ENCODE measurements at places on chromosomes 5 and 9.

DNA sequence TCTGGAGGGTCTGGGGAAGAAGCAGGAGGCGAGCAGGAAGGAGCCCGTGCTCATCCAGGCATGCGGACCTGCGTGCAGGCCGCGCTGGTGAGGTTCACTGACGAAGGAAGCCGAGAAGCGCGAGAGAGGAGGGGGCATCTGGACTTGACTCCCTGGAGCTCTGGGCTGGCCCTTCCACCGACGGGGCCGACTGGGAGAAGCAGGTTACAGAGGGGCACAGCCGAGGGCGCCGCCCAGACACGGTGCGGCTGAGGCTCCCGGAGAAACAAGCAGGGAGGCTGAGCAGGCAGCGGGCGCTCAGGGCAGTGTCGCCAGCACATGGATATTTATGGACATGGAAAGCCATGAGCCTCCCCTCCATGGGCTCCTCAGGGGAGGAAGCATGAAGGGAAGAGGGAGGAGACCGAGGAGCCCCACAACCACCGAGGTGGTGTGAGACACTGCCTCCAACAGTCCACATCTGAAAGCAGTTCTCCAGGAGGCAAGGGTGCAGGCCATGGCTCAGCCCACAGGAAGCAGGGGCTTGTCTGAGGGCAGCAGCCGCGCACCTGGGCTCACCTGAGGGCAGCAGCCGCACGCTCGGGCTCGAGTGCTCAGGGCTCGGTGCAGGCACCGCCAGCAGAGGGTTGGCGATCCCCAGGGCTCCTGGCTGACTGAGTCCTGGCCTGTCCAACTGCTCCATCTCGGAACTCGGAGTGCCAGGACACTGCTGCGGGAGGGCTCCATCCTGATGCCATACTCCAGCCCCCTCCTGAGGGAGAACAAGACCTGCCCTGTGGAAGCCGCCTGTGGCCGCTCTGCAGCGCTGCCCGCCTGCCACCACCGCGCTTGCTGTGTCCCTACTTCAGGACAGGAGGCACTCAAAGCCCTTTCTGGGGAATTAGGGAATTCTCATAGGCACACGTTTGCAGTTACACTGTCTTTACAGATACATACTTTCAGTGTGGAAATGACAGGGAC, 15.7 kb upstream of the INPP5E start:
- DNase-seq = no peak

DNA sequence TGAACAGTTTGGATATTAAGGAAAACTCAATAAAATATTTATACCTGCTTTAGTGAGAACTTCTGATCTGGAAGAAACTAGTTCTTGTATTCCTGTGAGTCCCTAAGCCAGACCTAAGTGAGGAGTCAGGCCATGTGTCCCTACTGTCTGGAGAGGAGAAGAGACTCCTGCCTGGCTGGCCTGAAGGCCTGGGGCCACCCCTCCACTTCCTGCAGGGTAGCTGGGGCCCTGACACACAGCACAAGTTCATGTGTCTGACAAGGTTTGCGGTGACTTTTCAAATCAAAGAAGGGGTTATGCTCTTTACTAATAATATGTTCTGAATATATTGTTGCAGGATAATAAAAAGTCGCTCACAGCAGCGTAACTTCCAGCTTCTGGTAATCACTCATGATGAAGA, 16.1 kb upstream of the IL13 start:
- DNase-seq = no peak

DNA sequence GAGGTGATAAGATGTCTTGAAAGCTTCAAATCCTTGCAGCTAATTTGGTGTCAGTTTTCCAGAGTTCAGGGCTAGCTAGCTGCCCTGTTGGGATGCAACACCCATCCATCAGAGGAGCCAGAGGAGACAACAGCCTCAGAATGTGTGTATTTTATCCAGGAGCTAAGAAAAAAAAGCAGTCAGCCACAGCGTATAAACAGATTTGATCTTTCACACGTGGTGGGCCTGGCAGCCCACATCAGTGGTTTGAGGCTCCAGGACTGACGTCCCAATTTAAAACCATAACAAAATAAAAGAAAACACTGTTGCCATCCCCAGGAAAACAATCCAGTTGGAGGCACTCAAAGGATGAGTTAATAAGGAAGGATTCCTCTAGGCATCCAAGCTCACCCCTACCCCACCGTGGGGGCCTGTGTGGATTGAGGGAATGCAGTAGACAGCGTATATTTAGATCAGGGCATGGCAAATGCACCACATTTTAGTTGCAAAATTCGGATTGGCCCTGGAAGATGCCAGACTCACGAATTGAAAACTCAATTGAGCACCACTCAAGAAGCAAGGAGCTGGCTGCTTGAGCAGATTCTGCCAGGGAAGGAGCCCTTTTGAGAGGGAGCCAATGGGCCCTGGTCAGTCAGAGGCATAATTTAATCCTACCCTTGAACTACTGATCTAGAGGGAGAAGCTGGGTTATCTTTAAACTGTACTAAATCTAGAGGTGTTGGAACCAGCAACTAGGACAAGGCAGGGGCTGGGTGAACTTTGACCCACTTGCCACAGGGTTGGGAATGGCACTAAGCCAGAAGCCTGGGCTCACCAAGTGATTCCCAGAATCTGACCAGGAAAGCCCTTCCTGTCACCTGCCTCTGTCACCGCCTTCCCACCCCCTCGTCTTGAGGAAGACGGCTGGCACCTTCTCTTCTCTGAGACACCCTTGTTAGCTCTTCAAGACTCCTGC, 17.5 kb downstream of the ADRA1B start:
- DNase-seq = no peak

DNA sequence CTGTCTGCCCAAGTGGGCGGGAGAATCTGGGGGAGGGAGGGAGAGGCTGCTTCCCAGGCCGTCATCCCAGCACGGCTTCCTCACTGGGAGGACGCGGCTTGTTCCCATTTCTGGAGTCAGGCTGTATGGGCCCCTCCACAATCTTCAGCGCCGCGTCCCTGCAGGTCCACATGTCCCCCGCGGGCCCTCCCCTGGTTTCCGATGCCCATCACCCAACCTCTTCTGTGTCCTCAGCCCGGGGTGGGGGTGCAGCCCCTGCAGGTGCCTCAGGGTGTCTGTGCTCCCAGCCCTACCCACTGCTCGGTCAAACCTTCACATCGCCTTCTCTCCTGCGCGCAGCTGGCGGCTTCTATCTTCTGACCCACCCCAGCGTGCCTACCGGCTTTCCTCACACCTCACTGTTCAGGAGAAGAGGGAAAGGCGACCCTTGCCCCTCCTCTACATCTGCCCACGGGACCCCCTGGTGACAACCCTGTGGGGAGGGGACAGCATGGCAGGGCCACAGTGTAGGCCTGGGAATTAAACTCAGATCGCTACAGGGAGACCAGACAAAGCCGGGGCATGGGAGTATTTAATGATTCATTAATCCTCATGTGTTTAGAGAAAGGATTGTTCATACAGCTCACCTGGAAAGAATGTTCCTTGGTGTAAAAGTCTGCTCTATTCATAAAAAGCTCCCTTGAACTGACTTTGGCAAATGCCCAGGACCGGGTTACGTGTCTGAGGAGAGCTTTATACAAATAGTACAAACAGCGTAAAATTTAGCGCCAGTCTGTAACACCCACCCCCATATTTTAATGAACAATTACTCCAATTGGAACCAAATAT, 145.1 kb downstream of the IRX1 start:
- no peak for DNase-seq

- no peak for DNase-seq
Observed at GRCh38 chr9:7105095-7105494, 347.3 kb downstream of the KDM4C start.

- no peak for DNase-seq
Observed at GRCh38 chr5:137761566-137761965, 7.4 kb upstream of the HNRNPA0 start.

DNA sequence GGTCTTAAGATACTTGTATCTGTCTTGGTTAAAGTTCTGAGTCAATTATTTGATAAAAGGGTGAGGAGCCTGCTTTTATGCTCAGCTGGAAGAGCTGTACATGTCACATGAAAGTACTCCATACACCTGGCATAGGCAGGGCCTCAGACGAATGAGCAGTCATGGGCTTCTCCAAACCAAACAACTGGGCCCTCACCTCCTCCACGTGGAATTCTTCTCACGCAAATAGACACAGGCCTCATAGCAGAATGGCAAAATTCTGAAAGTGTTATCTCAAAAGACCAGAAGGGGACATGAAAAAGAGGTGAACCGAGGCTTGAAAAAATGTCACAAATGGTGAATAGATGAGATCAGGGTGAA, 48.6 kb downstream of the FAM240B start:
- no peak for DNase-seq

GRCh38 chr5:134517553-134517952, 7.9 kb upstream of the JADE2 start:
- DNase-seq = no peak

DNA sequence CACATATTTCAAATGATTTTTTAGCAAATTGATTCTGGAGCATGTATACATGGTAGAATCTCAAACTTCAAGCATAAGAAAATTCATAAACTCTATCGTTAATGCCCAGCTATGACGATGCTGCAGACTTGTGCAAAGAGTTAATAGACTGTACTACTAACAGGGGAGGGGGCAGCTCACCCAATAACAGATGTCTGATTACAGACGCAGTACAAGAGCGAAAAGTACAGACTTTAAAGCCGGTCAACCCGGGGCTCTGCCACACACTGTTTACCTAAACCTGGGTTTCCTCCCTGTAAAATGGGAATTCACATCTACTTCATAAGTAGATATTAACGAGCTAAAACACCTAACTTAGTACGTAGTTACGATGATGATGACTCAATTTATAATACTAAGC, 651 bp downstream of the TRIM23 start:
- no peak for DNase-seq

DNA sequence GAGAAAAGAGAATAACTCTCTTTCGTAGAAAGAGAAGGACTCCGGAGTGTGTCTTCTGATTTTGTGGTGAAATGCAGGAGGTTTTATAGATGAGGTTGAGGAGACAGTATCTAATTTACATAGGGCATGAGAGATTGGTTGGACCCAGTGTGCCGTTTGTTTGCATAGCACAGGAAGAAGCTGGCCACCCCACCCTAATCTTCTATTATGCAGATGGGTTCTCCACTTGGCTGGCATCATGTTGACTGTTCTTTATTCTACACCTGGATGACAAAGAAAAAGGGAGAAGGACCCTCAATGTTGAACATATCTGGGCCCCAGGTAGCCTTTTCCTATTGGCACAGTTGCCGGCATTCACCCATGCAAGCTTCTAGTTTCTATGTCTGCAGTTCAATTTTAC, 23.2 kb upstream of the MINAR2 start:
- DNase-seq = no peak

GRCh38 chr5:69276422-69277174, 41.9 kb downstream of the CDK7 start:
- no peak for DNase-seq

DNA sequence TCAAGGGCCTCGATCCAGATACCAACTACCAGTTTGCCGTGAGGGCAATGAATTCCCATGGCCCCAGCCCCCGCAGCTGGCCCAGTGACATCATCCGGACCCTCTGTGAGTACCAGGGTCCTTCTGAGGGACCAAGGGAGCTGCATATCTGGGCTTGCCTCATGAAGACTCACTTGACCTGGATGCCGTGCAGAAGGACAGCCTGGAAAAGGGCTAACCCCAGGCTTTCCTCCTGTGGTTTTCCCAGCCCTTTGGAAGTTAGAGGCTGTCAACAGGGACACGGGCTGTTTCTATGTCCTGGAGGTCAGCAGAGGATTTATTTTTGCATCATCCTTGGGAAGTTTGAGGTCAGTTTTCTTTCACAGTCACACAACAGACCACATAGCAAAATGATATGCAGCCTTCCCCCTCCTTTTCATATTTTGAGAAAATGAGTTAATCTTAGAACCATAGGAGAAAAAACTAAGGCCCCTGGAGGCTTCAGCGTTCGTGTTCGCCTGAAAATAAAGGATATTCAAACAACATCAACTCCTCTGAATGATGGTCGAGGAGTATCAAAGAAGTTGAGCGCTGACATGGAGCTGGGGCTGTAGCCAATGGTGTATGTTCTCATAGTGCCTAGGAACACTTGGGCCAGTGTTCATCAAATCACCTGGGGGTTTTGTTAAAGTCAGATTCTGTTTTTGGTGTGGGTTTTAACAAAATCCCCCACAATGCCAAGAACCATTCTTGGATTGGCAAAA, 112.2 kb downstream of the EGFLAM start:
- DNase-seq = no peak

- DNase-seq = peak; percentile 70
Observed at GRCh38 chr9:34413231-34413852, 36.6 kb upstream of the MYORG start.

GRCh38 chr9:89872913-89873707, 268.3 kb downstream of the GADD45G start:
- no peak for DNase-seq

GRCh38 chr5:14261235-14261634, 118.1 kb downstream of the TRIO start:
- no peak for DNase-seq

All from neuronal stem cell (in vitro differentiated cells).